ENCODE measurements at places on chromosomes 4 and X. TPM values are rescaled to one million over a fixed set of nuclear protein-coding genes. Genes with fewer than 3 reads are reported as not detected.

Gene NXF2B
- total RNA-seq: not detected

Gene CLDN22
- not detected for total RNA-seq

Gene PCDH7
- total RNA-seq: not detected

Gene NEXMIF
- 2.3 TPM for total RNA-seq

Gene TLR1
- 50.8 TPM for total RNA-seq

GRCh38 chrX:101262590-101262989 lies 28.5 kb downstream of the TAF7L start:
- H3K4me1 ChIP-seq: no peaks in the 10 kb centered on the region
- no peaks in the 10 kb centered on the region for H3K27me3 ChIP-seq
- no peak overlapping the region for H3K4me3 ChIP-seq
- H3K36me3 ChIP-seq: no peaks in the 10 kb centered on the region

DNA sequence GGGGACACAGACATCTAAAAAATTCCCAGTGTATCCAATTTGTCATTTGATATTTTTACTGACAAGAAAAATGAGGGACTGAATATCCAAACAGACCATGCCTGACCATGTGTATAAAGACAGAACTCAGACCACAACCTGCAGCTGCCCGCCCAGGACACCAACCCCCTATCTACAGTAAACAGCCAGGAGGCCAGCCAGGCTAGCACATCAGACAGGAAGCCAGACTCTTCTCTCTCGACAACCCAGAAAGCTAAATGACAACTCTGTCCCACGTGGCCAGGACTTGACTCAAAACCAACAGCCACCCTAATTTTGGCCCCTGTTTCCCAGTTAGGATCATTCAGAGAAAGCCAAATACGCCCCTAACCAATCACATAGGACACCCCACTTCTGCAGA lies 15.1 kb downstream of the AFAP1 start:
- H3K27me3 ChIP-seq: no peaks in the 10 kb centered on the region
- H3K4me3 ChIP-seq: no peak overlapping the region
- H3K4me1 ChIP-seq: no peaks in the 10 kb centered on the region
- no peaks in the 10 kb centered on the region for H3K36me3 ChIP-seq

DNA sequence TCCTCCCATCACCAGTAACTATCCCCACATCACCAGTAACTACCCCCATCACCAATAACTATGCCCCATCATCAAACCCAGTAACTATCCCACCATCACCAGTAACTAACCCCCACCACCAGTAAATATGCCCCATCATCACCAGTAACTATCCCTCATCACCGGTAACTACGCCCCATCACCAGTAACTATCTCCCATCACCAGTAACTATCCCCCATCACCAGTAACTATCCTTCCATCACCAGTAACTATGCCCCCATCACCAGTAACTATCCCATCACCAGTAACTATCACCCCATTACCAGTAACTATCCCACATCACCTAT lies 2.9 kb downstream of the ASMTL start:
- H3K36me3 ChIP-seq: no peaks in the 10 kb centered on the region
- no peak for DNase-seq
- H3K4me1 ChIP-seq: peaks cover 42% of the 10 kb centered on the region
- no peaks in the 10 kb centered on the region for H3K27me3 ChIP-seq
- no peak overlapping the region for H3K27ac ChIP-seq
- no peak overlapping the region for H3K4me3 ChIP-seq

All from B cell (primary cell).